ENCODE measurements at places on chromosomes 1 and 21. TPM values are rescaled to one million over a fixed set of nuclear protein-coding genes. Genes with fewer than 3 reads are reported as not detected.
A peak's percentile ranks its signal among the peaks of the same experiment; 100 is the strongest.

USP33 gene
- total RNA-seq = 63.7 TPM

- DNase-seq = no peak
Measured at GRCh38 chr1:174040387-174040786, 18.2 kb upstream of the RC3H1 start.

BLACAT1 gene
- 0.16 TPM for total RNA-seq

DNA sequence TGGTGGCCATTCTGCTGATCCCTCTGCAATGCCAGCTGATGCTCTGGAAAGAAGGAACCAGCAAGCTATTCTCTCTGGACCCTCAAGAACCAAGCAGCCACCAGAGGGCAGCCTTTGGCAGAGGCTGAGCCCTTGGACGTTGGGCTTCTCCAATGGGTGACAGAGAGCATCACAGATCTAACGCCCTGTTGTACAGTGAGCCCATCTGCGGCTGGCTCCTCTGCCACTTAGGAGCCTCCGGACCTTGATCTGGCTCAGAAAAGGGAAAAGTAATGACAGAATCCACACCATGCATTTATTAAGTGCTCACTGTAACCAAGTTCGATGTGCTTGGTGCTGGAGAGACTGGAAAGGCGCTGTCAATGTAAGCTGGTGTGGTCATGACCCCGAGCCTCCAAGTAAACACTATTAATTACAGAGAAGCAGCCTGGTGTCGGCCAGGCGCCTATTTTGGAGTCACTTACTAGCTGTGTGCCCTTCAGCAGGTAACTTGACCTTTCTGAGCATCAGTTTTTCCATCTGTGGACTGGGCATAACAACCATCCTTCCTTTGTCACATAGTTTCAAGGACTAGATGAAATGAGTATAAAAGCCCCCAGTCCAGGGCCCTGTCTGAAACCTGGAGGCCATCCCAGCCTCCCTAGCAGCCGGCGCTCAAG lies 34.9 kb downstream of the ECE1 start:
- peak; percentile 91 for DNase-seq

DNA sequence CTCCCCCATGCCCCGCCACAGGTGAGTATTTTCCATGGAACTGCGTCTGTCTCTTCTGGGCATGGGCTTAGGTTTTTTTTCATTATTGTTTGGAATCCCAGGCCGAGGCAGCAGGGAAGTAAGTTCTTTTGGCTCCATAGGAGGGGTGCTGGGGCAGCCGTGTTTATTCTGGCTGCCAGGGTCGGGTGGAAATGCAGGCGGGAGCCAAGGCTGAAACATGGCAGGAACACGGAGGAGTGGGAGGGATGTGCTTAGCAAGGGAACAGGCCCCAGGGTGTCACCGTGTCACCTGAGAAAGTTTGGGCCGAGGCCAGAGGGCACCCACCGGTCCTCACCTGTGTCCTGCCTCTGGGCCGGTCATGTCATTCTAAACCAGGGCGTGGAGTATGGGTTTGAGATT lies 4.5 kb upstream of the DHRS3 start:
- DNase-seq = no peak

DNA sequence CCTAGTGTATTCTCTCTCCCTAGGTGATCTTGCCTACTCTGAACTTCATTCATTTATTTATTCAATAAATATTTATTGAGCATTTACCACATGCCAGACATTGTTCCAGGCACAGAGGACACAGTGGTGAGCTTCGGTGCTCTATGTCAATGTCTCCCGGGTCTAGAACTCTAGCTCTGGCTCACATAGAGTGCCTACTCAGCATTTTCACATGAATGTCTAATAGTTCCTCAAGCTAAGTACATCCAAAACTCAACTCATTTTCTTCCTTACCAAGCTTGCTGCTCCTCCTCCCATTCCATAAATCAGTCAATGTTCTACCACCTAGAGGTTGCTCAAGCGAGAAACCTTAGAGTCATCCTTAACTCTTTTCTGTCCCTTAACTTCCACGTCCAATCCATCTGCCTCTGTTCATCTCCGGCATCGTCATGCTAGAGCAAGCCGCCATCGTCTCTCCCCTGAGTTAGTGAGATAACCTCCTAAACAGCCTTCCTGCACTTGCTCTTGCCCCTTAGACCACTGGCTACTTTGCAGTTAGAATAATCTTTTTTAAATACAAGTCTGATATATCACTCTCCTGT lies 67.5 kb downstream of the TMEM53 start:
- no peak for DNase-seq

DNA sequence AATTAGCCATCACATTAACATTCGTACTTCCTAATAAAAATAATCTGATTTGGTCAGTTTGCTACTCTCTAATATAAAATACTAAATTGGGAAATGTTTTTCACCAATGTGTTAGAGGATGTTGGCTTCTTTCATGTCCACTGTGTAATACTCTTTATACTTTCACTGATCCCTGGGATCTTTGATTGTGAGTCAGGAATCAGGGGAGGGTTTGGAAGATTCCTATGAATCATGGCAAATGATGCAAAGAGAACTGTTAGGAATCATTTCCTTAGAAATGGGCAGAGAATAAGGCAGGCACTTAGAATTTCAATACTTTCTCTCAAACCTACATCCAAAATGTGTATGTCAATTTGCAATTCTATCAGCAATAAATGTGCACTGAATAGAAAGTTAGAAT lies 31.0 kb downstream of the KRTAP24-1 start:
- DNase-seq = no peak

DNA sequence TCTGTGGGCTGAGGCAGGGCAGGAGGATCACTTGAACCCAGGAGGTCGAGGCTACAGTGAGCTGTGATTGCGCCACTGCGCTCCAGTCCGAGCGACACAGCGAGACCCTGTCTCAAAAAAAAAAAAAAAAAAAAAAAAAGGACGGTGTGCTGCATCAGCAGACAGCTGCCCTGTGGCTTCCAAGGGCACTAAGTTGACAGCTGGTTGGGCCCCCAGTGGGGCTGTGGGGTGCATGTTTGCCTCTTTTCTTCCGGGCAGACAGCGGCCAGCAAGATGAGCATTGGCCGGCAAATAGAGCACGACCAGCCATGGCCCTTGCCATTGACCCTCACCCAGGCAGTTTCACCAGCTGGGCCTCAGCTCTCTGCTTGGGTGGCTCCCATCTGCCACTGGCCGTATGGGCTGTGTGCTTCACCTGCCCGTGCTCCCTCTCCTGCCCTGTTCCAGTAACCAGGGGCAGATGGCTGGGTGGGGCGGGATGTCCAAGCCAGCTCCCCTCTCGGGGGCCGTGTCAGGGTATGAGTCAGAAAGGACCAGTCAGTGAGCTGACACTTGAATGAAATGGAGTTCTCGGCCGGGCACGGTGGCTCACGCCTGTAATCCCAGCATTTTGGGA lies 12.3 kb upstream of the SLC25A34 start:
- DNase-seq = no peak

DNA sequence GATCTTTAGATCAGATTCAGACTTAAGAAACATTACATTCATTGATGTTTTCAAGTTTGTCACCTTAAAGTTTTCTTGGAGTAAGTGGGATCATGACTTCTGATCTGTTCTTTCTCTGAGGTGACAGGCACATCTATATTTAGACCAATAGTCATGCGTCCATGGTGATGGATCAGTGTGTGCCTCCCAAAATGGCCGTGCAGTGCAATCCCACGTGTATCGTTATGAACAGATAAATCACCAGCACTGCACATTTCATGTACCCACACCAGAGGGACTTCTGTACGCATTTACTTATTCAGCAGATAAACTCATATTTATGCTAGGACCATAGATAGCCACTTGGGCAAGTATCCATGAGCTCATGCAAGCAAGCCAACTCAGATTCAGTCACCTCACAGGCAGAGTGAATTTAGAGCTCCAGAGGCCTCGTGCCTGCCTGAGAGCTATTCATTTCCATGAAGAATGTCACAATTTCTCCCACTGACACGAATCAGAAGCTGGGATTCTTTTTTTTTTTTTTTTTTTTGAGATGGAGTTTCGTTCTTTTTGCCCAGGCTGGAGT lies 13.9 kb upstream of the WDR26 start:
- no peak for DNase-seq

DNA sequence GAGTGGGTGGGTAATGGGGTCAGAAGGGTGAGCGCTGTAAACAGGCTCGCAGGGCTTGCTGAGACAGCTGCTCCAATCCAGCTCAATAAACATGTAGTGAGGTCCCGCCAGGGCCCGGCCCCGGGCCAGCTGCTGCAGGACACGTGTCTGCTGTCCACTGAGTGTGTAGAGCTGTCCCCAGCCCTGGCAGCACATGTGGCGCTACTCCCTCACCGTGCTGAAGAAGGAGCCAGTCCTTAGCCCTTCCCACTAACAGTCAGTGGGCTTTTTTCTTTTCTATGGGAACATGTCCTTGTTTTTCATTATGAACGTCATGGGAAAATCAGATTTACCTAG lies 78.9 kb upstream of the C1orf174 start:
- DNase-seq = peak; percentile 56

GRCh38 chr1:18327650-18328049 lies 153.1 kb upstream of the KLHDC7A start:
- DNase-seq = no peak

- DNase-seq = no peak
Measured at GRCh38 chr1:57206038-57206437, 217.8 kb downstream of the DAB1 start.

Measured in ureter (tissue), 1 donor.